ENCODE measurements at places on chromosomes 7 and 10.

GRCh38 chr10:74674927-74675326, 151.5 kb upstream of the KAT6B start:
- DNase-seq = no peak

- no peak for DNase-seq
Measured at GRCh38 chr10:43160921-43161255, 22.6 kb downstream of the CSGALNACT2 start.

GRCh38 chr10:60957667-60958221, 13.8 kb upstream of the RHOBTB1 start:
- no peak for DNase-seq

DNA sequence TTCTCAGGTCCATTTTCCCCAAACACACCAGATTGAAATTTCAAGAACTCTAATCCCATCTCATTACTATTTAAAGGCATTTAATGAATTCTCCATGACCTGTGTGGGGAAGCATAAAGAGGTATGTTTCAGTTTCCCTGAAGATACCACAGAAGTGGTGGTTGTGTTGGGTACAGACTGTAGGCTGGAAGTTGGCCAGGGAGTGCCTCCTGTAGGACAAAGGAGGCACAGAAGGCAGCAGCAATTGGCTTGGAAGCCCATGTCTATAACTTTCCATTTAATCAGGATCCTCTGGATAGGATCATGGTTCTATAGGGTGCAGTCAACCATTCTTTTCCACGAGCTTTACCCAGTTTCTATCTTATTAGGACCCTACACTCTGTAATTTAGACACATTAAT, 8.6 kb upstream of the BET1 start:
- DNase-seq = no peak

DNA sequence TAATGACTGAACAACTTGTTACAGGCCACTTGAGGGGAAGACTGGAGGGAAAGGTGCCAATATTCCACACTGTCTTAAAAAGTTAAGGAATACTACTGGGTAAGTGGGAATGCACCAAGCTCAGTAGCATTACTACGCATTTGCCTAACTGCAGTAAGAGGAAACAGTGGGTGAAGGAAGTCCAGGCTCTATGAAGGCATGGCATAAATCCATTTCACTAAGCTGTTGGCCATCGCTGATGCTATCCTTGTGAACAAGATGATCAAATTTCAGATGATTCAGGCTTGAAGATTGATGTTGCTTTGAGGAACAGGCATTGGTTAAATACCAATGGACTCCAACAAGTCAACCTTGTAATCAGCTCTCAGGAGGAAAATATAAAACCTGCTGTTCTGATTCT, 44.2 kb upstream of the TES start:
- no peak for DNase-seq

DNA sequence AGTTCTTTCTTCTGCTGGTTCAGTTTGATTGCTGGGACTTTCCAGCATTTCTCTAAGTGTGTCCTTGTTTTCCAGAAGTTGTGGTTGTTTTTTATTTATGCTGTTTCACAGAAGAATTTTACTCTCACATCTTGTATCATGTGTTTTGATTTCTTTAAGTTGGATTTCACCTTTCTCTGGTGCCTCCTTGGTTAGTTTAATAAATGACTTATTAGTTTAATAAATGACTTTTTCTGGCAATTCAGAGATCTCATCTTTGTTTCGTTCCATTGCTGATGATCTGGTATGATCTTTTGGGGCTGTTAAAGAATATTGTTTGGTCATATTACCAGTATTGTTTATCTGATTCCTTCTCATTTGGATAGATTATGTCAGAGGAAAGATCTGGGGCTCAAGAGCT, 59.8 kb upstream of the CYP2C9 start:
- DNase-seq = no peak

- DNase-seq = no peak
Measured at GRCh38 chr7:155860461-155860839, 48.2 kb upstream of the SHH start.

DNA sequence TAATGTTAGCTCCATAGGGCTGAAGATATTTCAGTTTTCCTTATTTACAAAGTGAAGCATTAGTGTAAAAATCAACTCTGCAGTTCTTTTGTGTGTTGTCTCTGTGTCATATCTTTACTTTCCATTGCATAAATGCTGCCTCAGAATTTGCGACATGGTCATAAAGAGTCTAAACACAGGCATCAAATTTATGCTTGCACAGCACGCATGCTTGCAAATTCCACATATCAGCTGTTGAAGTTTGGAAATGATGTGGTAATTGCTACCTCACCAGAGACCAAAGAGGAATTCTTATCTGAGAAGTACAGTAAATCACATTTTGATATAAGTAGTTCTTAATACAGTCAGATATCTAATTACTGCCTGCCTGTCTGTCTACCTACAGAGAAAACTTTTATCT, 348.2 kb upstream of the GRM3 start:
- DNase-seq = no peak

GRCh38 chr10:72563327-72563932, 62.4 kb downstream of the MICU1 start:
- DNase-seq = no peak

GRCh38 chr10:1809139-1809741, 71.9 kb upstream of the ADARB2 start:
- no peak for DNase-seq

GRCh38 chr7:32062150-32062549, 8.1 kb downstream of the PDE1C start:
- DNase-seq = peak; percentile 40

- DNase-seq = no peak
Measured at GRCh38 chr10:78616125-78616695, 452.6 kb upstream of the ZMIZ1 start.

DNA sequence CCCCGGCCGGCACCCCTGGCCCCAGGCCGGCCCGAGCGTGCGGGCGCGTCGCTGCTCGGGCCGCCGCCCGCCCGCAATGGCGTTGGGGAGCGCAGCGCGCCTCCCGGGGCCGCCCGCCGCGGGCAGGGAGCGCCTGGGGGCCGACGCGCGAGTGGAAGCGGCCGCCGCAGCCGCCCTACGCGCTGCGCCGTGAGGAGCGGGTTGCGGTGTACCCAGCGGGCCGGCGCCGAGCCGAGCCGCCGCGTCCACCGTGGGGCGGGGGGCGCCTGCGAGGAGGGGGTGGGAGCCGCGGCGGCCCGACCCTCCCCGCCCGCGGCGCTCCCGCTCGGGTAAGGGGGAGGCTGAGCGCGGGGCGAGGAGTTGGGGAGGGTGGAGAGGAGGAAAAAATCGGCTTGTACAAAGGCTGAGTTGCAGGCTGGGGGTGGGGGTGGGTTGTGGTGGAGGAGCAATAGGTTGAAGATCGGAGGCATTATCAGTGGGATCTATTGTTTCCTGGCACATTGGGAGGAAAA, 473 bp downstream of the PPP1R9A start:
- peak; percentile 20 for DNase-seq

GRCh38 chr10:122461367-122461728, at the start of gene HTRA1:
Gene HTRA1 (plus strand): TSS chr10:122461553. CDS start chr10:122461653, 100 bp downstream.
- peak; percentile 66 for DNase-seq

GRCh38 chr10:20185116-20185515, 368.9 kb downstream of the PLXDC2 start:
- no peak for DNase-seq

DNA sequence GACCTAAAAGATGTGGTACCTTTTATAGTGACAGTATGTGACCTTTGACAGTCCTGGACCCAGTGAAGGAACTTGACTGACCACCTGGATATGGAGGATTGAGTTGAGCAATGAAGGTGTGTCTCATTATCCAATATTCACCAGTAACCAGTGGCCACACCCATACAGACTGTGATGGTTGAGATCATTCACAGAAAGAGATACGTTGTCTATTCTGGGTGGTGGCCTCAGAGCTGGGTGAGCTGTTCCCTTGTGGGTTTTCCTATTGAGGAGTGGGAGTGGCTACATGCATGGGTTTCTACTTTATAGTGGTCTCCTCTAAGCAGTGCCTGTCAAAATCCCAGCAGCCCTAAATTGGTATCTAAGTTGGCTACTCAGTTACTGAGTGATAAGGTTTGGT, 507.4 kb downstream of the SORCS3 start:
- no peak for DNase-seq

DNA sequence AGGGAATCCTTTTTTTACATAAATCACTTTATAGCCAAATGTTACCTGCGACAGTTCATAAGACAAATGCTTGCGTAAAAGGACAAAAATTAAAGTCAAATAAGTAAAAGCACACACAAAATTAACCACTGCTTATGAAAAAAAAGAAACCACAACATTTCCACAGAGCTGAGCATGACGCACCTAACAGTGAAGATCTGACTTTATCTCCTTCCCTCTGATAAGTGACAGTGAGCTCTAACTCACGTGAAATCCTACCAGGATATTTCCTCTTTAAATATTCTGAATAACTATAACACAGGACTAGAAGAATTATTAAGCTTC, 225.5 kb downstream of the SFMBT2 start:
- DNase-seq = no peak

GRCh38 chr7:120792091-120792860, 65.7 kb downstream of the TSPAN12 start:
- DNase-seq = peak; percentile 77

GRCh38 chr10:48934672-48935501, 4.8 kb downstream of the LRRC18 start:
- DNase-seq = no peak

DNA sequence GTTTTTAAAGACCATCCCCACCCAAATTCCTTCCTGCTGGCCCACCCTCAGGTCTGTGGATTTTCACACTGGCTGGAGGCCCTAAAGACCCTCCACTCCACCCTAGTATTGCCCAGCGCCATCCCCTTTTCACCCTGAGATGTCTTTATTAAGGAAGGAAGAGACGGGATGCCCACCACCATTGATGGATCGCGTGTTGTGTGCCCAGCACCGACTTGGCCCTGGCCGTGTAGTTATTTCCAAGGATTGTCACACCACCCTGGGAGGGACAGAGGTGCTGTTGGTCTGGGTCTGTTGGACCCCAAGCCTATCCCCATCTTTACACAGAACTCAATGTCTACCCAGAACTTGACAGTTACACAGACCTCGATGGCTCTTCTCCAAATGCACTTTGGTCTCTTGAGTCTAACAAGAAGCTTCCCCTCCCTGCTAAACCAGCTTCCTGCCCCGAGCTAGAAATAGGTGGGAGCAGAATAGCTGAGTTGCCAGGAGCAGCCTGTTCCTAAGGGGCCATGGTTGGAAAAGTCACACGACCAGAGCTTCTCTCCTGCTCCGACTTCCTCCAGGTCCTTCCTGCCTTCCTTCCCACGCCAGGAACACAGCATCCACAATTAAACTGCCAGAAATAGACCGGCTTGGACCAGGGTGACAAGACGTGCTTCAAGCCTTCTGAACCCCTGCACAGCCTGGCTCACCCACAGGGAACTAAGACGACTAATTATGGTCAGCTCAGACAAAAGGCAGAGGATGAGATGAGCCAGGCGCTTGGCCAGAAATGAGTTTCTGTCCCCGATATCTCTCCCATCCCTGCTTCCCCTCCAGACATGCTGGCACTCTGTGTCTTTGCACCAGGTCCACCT, 139.5 kb upstream of the CHST15 start:
- DNase-seq = no peak

- peak; percentile 10 for DNase-seq
Measured at GRCh38 chr10:69957241-69957885, 95.3 kb upstream of the MACROH2A2 start.

DNA sequence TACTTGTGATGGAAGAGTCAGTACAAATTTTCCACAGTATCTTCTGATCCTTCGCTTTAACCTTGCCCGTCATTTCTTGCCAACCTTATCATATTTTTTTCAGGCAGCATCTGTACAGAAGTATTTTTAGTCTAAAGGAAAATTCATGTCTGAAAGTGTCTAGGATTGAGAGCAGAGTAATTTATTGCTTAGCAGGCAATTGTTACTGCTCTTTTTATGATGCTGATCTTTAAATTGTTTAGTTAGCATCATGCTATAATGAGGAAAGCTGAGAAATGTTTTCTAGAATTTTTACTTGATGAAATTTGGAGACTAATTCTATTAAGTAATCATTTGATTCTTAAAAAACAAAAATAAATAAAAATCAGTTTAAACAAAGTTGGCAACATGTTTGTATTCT, 20.6 kb downstream of the KAT6B start:
- DNase-seq = no peak

DNA sequence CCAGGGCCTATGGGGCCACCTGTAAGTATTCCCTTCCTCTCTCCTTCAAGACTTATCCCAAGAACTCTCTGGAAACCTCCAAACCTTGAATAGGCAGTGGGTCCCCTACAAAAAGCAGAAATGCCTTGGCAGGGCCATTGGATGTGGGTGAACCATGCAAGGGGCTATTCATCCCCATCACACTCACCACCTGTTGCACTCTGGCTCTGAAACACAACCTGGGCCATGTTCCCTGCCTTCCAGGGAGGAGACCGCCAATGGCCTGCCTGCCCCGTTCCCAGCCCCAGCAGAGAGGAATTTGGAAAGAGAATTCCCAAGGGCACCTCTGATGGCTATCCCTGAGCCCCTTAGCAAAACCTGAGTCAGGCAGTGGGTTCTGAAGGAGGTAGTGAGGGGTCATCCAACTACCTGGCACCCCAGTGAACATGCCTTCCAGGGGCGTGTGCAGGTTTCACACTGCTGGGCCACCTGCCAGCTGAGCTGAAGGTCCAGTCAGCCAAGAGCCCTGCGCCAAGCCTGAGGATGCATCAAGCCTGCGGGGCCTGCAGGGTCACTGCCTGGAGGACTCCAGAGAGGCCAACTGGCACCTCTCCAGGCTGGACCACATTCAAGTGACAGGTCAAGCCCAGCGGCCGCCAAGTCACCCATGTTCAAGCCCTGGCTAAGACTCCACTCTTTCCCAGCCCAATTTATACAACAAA, 101.3 kb downstream of the COL13A1 start:
- peak; percentile 27 for DNase-seq

- DNase-seq = no peak
Measured at GRCh38 chr7:125412890-125413665, 483.5 kb upstream of the POT1 start.

- DNase-seq = no peak
Measured at GRCh38 chr7:32200646-32201045, 130.4 kb upstream of the PDE1C start.

GRCh38 chr10:60384011-60384410, 5.7 kb downstream of the ANK3 start:
- DNase-seq = no peak

DNA sequence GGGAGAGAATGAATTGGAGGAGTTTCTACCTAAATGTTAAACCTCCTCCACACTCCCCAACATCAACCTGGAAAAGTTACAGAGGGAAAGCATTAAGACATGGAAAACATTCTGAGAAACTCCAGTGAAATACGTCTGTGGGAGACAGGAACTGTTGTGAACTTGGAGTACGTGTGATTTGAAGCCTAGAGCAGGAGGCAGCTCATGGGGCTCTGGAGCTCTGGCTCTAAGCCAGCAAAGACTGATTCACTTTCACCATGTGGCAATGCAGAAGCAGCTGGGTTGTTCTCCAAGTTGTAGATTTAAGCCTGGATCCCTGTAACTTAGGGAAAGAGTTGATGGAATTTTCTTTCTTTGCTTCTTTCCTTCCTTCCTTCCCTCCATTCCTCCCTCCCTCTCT, 503.2 kb downstream of the NRG3 start:
- DNase-seq = peak; percentile 82

DNA sequence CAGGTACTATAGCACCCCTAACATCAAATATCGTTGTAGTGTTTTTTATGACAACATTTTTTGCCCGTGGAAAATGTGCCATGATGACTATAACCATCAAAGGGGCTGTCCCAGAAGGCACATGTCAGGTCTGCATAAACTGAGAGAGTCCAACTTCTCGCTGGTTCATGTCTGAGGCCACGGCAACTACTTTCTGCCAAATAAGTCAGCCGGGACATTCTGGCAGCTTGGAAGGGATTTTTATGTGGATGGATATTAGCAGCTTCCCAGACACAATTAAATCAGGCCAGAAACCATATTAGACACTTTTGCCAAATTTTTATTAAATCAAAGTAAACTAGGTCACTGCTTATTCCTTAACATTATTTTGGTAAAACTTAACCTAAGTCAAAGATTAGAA, 477.4 kb upstream of the FZD8 start:
- DNase-seq = no peak

Measured in body of pancreas (tissue), 4 donors.